ENCODE measurements at places on chromosomes 12 and 14. TPM values are rescaled to one million over a fixed set of nuclear protein-coding genes. Genes with fewer than 3 reads are reported as not detected.
A peak's percentile ranks its signal among the peaks of the same experiment; 100 is the strongest.

DNA sequence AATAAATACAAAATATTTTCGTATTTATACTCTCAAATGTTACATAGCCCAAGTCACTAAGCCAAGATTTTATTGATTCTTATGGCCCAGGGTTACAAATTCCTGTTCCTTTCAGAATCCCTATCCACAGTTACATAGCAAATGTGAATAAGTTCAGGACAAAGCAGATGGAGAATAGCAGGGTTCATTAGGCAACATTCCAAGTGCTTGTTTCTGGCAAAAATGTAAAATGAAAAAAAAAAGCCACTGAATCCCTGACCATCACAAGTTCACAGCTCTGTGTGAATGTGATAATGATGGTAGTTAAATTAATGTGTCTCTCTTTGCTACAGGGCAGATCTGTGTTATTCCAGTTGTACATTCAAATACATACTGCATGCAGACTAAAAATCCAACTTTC lies 74.6 kb downstream of the KCNC2 start:
- no peaks in the 10 kb centered on the region for H3K36me3 ChIP-seq
- H3K4me3 ChIP-seq: no peak overlapping the region
- DNase-seq: no peak
- H3K27me3 ChIP-seq: no peaks in the 10 kb centered on the region

GRCh38 chr14:94407906-94408305 lies 19.5 kb upstream of the SERPINA1 start:
- no peaks in the 10 kb centered on the region for H3K27me3 ChIP-seq
- H3K4me1 ChIP-seq: no peaks in the 10 kb centered on the region
- H3K36me3 ChIP-seq: no peaks in the 10 kb centered on the region
- no peak overlapping the region for H3K27ac ChIP-seq

DNA sequence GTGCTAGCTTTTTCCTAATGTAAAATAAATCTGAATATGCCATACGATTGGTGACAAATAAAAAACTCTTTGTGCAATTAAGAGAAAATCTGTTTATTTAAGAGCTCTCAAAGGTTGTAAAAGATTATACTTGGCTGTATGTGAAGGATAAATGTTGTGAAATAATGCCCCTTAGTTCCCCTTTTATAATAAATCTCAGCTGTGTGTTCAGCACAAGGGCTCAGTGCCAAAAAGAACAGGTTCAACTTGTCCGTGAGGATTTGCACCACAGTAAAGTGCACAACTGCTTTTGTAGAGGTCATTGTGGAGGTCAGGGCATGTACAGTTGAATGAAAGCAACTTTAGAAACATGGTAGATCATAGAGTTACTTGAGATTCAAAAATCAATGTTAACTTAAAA lies 118.6 kb downstream of the TRMT5 start:
- DNase-seq: no peak
- peaks cover 6% of the 10 kb centered on the region for H3K4me1 ChIP-seq
- peak overlapping the region; percentile 49 for H3K27ac ChIP-seq
- no peaks in the 10 kb centered on the region for H3K27me3 ChIP-seq
- H3K36me3 ChIP-seq: no peaks in the 10 kb centered on the region

DNA sequence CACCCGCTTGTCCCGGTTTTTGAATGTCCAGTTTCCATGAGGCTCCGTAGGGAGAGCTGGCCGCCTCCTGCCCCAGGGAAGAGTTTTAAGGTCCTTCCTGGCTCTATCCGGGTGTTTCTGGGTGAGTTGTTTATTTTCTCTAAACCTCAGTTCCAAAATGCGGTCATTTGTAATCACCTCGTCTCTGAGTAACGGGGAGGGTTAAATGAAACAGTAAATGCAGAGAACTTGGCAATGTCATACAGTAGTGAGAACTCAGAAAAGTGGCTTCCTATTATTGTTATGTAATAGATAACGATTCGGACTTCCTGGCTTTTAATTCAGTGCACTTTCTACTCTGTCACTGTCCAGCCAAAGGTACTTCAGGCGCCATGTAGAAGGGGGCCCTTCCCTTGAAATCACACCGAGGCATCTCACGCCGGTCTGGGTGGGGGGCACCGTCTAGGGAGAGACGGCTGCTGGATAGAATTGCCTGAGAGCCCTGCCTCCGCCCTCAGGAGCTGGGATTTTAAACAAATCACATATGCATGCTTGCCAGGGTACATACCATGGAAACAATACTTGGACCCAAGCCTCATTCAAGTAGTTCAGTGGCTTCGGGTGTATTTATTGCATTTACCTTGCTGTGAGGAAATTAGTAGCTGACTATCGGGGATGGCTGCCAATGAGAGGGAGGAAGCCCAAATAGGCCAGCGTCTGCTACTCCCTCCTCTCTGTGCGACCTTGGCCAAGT lies 26.4 kb downstream of the NOS1 start:
- no peak for DNase-seq
- H3K36me3 ChIP-seq: no peaks in the 10 kb centered on the region
- no peaks in the 10 kb centered on the region for H3K27me3 ChIP-seq
- no peak overlapping the region for H3K4me3 ChIP-seq
- H3K4me1 ChIP-seq: peaks cover 22% of the 10 kb centered on the region
- no peak overlapping the region for H3K27ac ChIP-seq

- H3K27ac ChIP-seq: no peak overlapping the region
- H3K36me3 ChIP-seq: no peaks in the 10 kb centered on the region
- no peak for DNase-seq
Observed at GRCh38 chr14:73459959-73460358, 1.6 kb upstream of the NUMB start.

DNA sequence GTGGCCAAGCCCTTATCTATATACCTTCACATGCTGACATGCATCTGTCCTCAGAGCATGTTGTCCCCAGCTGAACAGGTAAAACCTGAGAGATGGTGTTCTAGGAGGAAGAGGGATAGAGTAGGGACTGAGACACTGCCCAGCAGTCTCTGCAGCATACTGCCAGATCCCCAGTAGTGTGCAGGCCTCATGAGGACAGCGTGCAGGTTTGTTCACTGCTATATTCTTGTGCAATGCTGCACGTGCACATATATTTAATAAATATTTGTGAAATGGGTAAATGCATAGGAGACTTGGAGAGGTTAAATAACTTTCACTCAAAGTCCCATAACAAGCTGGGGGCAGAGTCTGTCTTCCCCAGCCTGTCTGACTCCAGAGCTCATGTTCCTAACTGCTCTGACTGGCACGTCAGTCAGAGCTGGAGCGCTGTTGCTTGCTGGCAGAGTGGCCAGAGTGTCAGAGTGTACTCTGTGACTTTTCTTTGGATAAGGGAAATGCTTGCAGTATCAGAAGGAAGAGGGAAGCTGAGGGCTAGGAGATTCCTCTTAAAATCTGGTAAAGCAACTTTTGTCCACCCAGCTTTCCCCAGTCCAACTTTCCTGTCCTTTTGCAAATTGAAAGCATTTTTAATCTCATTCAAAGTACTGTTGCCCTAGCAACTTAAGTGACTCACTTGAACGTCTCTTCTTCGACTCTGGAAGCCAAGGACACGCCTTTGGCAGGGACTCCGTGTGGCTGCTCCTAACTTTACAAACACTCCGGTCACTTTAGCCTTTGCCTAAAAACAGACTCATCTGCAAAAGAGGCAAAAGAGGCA lies 14.9 kb upstream of the POLR3B start:
- no peaks in the 10 kb centered on the region for H3K27me3 ChIP-seq
- peaks cover 34% of the 10 kb centered on the region for H3K4me1 ChIP-seq
- no peak for DNase-seq
- peak overlapping the region; percentile 85 for H3K27ac ChIP-seq
- H3K4me3 ChIP-seq: peak overlapping the region; percentile 46
- H3K36me3 ChIP-seq: no peaks in the 10 kb centered on the region

DNA sequence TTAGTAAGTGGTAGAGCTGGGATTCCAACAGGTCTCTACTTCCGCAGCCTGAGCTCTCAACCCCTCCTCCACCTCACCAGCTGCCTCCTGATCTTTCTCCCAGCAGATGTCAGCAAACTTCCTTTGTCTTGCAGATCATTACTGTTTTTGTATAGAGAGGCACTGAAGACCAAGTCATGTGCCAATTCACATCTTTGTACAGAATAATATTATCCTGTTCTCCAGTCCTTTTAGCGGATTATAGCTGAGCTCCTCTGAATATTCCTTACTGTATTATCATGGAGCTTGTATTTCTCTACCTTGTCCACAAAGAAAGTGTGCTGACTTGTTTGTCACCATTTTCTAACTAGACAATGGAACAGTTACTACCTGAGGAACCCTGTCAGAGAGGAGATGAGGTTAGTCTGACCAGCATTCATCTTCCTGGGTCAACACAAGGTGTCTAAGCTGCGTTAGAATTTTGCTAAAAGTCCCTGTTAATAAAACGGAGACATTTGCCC lies 142.3 kb upstream of the ARHGAP5 start:
- H3K36me3 ChIP-seq: no peaks in the 10 kb centered on the region
- no peak overlapping the region for H3K27ac ChIP-seq
- H3K27me3 ChIP-seq: no peaks in the 10 kb centered on the region
- peaks cover 14% of the 10 kb centered on the region for H3K4me1 ChIP-seq

- no peak for DNase-seq
- peak overlapping the region; percentile 82 for H3K27ac ChIP-seq
- H3K4me1 ChIP-seq: peaks cover 85% of the 10 kb centered on the region
Observed at GRCh38 chr14:103070971-103071542, 13.0 kb upstream of the LBHD2 start.

DNA sequence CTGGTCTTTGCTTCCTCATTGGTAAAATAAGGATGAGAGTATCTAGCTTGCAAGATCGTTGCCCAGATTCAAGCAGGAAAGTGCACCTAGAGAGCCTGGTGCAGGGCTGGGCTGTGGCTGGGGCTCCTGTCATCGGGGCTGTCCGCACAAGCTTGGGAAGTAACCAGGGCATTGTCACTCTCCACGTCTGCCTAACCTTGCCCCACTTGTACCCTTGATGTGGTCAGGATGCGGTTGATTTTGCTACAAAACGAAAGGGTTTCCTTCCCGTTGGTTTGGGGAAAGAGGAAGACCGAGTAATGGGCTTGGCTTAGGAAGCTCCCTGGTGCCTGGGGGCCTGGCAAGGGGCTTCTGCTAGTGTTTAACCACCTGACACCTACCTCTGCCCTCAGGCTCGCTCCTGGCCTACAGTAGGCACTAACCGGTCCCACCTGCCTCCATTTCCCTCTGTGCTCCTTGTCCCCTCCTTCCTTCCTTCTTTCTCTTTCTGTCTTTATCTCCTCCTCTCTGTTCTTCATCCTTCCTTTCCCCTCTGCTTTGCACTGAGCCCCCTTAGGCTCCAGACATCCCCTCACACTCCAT lies 21.8 kb downstream of the MVK start:
- H3K4me1 ChIP-seq: peaks cover 11% of the 10 kb centered on the region
- H3K27ac ChIP-seq: no peak overlapping the region
- no peak overlapping the region for H3K4me3 ChIP-seq
- no peaks in the 10 kb centered on the region for H3K27me3 ChIP-seq

DNA sequence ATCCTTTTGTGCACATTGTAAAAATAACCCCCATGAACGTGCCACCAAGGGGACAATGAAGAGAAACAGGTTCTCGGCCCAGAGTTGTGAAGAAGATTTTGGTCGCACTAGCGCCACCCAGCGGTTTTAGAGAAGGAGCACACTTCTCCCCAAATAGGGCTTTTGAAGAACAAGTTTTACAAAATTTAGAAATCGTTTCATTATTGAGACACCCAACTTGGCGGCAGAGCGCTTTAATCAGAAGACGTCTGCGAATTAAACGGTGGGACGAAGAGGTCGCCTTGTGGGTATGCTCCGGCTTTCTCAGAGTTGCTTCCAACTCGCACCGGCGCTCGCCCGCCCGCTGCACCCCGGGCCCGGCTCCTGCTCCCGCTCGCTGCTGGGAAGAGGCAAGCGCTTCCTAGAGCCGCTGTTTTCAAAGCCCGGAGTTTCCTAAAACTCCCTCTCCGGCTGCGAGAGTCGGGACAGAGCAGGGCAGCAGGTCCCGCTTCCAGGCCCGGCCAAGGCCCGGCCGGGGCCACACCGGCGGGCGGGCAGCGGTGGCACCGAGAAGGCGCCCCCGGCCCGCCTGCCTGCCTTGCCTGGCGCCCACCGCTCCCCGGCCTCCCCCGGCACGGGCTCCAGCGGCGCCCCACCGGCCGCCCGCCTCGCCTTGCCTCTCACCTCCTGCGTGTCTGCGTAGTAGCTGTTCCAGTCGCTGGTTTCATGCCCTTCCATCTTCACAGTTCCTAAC lies 645 bp downstream of the FOXA1 start:
- H3K27ac ChIP-seq: peak overlapping the region; percentile 89
- no peak for DNase-seq
- peaks cover 27% of the 10 kb centered on the region for H3K4me1 ChIP-seq
- no peaks in the 10 kb centered on the region for H3K36me3 ChIP-seq

C12orf56 gene
- total RNA-seq: 1.00 TPM

OR11H6 gene
- not detected for total RNA-seq

CCDC197 gene
- total RNA-seq: not detected
